Stimulated activated CD8-positive, alpha-beta memory T cell treated with anti-CD3 and anti-CD28 coated beads, Interleukin-7, amount 100 ng/mL, for 4 hours (primary cell): ENCODE measurements at places on chromosomes 12 and 14.

GRCh38 chr14:103558071-103558882 is 4.2 kb downstream of the BAG5 start:
- no peak for DNase-seq

GRCh38 chr14:88437658-88438057 is 52.2 kb downstream of the SPATA7 start:
- DNase-seq = no peak

- DNase-seq = no peak
Observed at GRCh38 chr12:5789469-5789968, 155.5 kb downstream of the ANO2 start.

- no peak for DNase-seq
Observed at GRCh38 chr12:111304642-111305071, 64.2 kb downstream of the PHETA1 start.

GRCh38 chr14:81324011-81324410 is 76.1 kb downstream of the STON2 start:
- no peak for DNase-seq

GRCh38 chr14:95265106-95266094 is 54.3 kb downstream of the CLMN start:
- DNase-seq = no peak

GRCh38 chr14:103144085-103144484 is 20.8 kb downstream of the TNFAIP2 start:
- DNase-seq = no peak

GRCh38 chr14:21203470-21204166 is 47.8 kb upstream of the OR5AU1 start:
- DNase-seq = no peak

GRCh38 chr14:22866874-22867273 is 4.7 kb upstream of the LRP10 start:
- DNase-seq = no peak

GRCh38 chr12:7642876-7643309 is 22.8 kb downstream of the APOBEC1 start:
- DNase-seq = no peak

DNA sequence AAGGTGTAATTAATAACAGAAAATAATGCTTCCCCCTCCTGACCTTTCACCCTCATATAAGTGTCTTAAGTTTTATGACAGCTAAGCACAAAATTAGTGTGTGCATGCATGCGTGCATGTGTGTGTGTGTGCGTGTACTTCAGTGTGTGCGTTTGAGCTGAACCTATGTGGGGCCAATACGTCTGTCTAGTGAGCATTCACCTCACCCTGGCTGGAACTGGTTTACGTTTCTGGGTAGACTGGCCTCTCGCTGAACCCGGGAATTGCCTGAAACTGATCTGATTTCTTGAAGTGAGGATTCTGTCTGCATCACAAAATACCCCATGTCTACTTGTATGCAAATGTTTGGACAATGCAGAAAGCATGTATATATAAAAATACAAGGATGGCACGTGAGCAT is 68.2 kb upstream of the TBX3 start:
- no peak for DNase-seq

DNA sequence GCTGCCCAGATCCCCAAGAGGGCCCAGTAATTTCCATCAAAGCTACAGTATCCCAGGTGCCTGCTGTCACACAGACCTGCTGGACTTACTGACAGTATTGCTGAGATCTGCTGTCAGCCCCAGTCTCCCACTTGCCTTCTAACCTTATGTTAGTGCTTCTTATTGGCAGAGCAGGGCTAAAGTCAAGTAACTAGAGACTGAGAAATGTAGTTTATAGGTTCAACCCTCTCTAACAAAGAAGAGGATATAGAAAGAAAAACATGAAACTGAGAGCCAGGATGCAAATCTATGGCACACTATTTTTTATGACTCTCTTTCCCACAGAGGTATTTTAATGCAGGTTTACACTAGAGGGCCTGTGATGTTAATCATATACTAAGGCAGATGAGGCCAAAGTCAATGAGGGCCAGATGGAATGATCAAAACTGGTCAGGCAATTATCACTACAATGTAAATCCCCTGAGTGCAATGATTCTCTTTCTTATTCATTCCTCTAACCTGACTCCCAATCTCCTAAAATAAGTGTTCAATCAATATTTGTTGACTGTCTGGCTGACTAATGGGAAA is 781.9 kb downstream of the VRK1 start:
- no peak for DNase-seq

GRCh38 chr12:112430929-112431328 is 12.2 kb downstream of the PTPN11 start:
- no peak for DNase-seq

- no peak for DNase-seq
Observed at GRCh38 chr12:96766232-96766631, 140.8 kb upstream of the NEDD1 start.

DNA sequence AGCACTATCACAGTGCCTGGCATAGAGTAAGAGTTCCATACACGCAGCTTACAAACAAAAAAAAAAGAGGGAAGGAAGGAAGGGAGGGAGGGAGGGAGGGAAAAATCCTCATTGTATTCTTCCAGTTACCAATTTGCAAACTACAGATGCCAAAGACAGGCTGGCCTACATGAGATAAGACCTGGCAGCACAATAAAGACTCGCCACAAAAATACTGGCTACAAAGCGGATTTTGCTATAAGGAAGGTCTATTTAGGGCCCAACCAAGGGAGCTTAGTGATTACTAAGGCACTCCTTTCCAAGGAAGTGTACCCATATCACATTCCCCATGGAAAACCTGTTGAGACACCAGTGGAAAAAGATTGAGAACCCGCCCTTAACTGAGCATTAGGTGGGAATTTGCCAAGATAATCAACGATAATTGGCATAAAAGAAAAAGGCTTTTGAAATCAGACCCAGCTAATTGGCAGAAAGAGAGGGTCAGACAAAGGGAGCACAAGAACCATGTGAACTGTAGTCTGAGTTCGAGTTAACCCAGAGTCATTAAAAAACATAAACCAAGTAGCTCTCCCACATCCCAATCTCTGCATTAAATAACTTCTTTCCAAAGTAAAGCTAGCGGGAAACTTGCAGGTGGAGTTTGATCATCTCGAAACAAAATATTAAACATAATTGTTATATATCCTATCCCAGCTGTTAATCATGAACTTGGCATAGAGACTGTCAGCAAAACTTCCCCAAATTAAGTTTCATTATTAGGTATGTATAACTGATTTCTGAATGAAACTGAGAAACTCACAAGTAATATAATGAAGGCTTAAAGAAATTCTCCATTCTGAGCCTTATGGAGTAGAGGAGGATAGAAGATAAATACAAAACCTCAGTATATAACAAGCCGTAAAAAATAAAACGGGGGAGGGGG is 50.1 kb downstream of the PHLDA1 start:
- DNase-seq = no peak

- DNase-seq = no peak
Observed at GRCh38 chr14:39617537-39617936, 185.3 kb upstream of the FBXO33 start.

DNA sequence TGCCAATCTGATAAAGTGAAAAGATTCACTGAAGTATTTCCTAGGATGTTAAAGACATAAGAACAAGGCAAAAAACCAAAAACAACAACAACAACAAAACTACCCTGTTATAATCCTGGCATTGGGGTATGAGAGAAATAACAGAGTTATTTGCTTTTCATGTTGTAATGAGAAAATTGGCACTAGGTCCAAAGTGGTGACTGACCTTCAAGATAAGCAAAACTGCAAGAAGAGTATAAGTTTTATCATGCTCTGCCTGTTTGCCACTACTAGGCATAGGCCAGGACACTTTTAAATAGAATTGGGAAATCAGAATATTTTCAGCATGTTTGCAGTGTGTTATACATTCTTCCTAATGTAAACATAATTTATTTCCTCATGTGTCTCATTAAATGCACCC is 140.1 kb upstream of the CPM start:
- no peak for DNase-seq

GRCh38 chr14:23601845-23602180 is 23.2 kb upstream of the JPH4 start:
- DNase-seq = no peak

DNA sequence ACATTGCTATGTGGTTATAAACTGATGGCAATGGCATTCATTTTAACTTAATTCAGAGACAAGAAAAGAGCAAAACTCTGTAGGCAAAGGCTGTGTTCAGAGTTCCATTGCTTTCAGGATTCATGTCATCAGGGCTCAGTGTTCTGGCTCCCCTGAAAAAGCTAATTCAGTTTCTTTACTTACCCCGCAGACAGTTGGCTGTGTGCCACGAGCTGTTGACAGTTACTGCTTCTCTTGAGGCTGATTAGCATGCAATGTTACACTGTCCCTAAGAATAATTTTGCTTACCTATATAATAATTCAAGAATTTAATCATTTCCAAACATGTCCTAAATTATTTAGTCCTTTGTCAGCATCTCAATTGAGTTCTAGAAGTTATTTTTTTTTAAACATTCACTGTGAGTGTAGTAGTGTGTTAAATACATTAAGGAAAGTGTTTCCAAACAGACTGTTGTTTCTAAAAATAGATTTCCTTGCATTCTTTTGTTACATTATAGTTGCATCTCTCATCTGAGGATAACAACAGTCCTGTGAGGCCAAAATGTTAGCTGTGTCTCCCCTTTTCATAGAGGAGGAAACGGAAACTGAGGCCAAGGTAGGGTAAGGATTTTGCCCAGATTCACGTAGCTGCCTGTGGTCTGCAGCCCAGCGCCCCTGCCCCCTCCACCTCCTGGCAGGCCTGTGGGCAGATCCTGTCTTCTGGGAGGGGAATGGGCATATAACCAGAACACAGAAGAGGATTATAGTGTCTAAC is 98.6 kb downstream of the PELI2 start:
- DNase-seq = no peak

GRCh38 chr12:53383258-53383657 is 3.3 kb downstream of the SP1 start:
- no peak for DNase-seq

GRCh38 chr12:80314741-80315140 is 129.3 kb upstream of the PTPRQ start:
- DNase-seq = no peak

- DNase-seq = no peak
Observed at GRCh38 chr12:48995086-48995879, 3.9 kb downstream of the DDN start.

- no peak for DNase-seq
Observed at GRCh38 chr14:59632381-59632780, 55.8 kb upstream of the CCDC175 start.

DNA sequence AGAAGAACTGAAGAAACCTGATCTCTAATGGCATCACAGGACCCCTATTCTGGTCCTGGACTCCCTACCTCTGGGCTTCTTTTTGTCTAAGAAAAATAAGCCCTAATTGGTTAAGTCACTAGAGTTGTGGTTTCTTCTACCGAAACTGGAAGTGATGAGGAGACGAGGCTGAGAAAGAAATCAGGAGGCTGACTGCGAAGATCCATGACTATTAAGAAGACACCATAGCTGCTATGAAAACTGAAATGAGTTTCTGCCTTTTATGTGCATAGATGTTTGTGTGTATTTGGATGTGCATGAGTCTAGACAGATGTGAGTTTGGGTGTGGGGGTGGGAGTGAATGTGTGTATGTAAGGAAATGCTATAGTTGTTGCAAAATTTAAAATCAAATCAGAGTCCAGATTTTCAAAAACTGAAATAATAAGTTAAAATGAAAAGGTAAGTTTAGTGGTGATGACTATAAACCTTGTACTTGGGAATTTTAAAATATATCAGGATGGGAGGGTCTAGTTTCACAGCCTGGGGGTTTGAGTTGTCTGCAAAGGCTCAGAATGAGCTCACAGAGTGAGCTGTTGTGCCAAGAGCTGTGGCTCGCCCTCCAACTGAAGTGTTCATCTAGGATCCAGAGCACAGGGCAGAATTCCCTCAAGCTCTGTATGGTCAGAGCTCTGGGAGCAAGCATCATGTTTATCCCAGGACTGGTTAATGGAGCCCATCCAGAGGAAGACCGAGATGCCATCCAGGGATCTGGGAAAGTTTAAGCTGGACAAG is 94.9 kb downstream of the VCPKMT start:
- DNase-seq = no peak

DNA sequence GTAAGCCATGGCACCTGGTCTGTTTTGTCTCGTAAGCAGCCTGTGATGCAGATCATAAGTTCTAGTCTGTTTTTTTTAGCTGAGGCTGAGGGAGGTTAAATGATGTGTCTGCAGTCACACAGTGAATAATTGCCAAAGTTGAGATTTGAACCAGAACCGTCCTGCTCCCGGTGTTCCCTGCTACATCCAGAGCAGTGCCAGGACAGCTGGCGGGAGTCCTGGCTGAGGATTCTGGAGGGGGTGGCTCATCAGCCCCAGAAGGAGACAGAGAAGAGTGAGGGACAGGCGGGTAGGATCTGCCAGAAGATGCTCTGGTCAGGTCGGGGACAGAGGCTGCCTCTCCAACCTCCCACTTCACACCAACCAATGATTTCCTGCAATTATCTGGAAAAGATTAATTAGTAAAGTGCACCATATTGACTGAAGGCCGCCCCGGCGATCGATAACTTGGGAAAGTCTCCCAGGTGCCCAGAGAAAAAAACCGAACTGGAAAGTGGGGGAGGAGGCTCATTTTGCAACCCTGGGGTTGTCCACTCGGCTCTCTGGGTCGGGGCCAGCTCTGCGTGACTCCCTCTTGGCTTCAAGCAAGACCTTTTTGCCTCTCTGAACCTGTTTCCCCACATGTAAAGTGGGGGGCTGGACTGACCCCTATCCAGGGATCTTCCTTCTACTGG is 42.1 kb downstream of the MVK start:
- DNase-seq = no peak

DNA sequence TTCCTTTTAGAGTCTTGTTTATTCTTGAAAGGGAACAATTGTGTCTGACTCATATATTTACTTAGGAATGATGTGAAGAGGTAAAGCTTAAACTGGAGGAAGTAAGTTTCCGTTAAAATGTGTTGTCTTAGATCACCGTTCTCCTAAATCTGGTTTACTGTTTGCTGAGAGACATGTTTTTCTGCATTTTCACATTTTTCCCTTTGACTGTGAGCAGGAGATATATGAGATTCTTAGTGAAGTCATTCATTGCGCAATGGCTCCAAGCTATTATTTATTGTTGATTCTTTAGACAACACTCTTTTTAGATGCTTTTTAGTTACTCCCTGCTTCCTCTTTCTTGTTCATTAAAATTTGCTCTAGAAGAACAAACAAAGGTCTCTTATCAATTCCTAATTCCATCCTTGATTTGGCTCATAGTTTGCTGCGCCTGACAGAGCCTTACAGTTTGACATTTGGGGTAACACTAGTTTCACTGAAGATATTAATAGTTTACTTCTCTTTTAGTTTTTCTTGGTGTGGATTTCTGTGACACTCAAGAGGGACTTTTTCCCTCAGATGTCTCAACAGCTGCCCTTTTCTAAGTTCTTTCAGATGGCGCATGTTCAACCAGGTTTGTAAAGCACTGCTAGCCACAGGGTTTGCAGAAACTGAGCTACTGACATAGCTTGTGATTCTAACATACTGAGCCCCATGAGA is 11.4 kb downstream of the CLECL1 start:
- DNase-seq = no peak

GRCh38 chr14:89417465-89418225 is 612 bp upstream of the FOXN3 start:
- DNase-seq = peak; percentile 37
